NCI-H2171 treated with DMSO at 0.1 percent for 48 hours (cell line): ENCODE measurements at places on chromosomes 16 and 17.

GRCh38 chr16:50677351-50677750 is 3.8 kb downstream of the SNX20 start:
- DNase-seq, result no peak

- no peak for DNase-seq
Measured at GRCh38 chr17:546456-546855, 168.2 kb downstream of the VPS53 start.

- DNase-seq, result no peak
Measured at GRCh38 chr17:14032234-14032633, 37.1 kb upstream of the COX10 start.

- no peak for DNase-seq
Measured at GRCh38 chr17:4940555-4941318, 669 bp downstream of the RNF167 start.

DNA sequence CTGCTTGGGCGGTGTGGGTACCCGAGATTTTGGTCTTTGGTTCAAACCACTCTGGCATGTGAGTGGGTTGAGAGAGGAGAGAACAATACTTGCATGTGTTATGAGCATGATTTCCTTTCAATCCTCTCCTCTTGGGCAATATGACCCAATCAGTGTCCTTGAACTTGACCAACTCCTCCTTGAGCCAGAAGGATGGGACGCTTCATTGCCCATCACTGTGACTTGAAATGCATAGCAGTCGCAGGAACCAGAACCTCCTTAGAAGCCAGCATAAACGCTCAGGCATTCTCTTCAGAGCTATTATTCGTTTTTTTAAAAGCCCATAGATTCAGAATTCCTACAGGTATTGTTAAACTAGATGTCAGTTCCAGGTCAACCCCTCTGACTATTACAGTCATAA is 367.4 kb downstream of the HAPSTR1 start:
- DNase-seq, result no peak

DNA sequence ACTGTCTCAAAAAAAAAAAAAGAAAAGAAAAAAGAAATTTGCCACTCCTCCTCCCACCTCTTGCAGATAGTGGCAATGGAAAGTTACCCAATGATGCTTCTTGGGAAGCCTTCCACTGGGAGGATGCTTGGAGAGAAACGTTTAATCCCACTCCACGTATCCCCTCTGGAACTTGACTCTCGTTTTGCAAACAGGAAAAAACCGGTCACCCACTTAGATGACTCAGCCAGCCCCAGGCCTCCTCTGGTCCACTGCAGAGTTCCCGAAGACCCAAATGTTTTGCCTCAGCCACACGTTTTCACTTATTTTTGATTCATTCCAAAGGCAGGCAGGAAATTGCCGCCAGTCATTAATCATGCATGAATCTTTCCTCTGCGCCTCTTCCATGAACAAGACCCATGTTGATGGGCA is 9.3 kb upstream of the TNFRSF17 start:
- DNase-seq, result no peak

- no peak for DNase-seq
Measured at GRCh38 chr16:9527976-9528375, 436.5 kb downstream of the HAPSTR1 start.

GRCh38 chr16:67228905-67229304 is 2.0 kb downstream of the TMEM208 start:
- DNase-seq, result no peak

GRCh38 chr16:425740-426114 is 278 bp downstream of the RAB11FIP3 start:
- DNase-seq, result no peak

GRCh38 chr16:15704545-15704987 is 54.5 kb downstream of the NDE1 start:
- peak; percentile 2 for DNase-seq

DNA sequence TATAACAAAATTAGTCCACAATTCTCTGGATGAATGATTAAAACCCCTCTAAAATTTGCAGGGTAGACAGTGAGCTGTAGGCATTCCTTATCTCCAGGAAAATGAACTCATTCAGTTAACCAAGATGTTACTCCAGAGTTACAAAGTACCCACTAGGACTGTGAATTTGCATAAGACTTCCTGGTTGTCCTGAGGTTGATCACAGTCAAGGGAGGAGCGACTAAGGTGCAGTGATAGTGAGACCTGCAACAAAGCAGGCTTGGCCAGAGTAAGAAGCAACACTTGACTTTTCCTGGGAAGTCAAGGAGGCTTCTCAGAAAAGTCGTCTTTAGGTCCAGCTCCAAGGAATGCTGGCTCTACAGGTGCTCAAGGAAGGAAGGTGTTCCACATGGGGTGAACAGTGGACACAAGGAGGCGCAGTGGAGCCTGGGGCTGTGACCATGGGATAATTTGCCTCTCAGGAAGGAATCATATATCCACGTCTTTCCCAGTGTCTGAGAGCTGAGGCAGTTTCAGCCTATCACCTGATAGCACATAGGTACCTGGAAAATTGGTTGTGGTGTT is 821.1 kb upstream of the EEF2KMT start:
- DNase-seq, result no peak

GRCh38 chr17:80968602-80969029 is 23.0 kb upstream of the CHMP6 start:
- peak; percentile 75 for DNase-seq
